Activated CD8-positive, alpha-beta T cell treated with anti-CD3 and anti-CD28 coated beads for 36 hours (primary cell): ENCODE measurements at places on chromosomes 3 and 15.
A peak's percentile ranks its signal among the peaks of the same experiment; 100 is the strongest.

DNA sequence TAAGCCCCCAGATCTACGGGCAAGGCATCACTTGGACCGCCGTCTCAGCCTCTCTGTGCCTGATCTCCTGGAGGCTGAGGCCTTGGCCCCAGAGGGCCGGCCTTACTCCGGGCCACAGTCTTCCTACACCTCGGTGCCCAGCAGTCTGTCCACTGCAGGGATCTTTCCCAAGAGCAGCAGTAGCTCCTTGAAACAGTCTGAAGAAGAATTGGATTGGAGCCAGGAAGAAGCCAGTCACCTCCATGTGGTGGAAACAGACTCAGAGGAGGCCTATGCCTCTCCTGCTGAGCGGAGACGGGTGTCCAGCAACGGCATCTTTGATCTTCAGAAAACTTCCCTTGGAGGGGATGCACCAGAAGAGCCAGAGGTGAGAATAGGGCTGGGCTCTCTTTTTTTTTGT lies 67.0 kb downstream of the MCTP2 start:
- H3K27me3 ChIP-seq: no peaks in the 10 kb centered on the region
- no peak overlapping the region for H3K4me3 ChIP-seq
- no peak for DNase-seq

DNA sequence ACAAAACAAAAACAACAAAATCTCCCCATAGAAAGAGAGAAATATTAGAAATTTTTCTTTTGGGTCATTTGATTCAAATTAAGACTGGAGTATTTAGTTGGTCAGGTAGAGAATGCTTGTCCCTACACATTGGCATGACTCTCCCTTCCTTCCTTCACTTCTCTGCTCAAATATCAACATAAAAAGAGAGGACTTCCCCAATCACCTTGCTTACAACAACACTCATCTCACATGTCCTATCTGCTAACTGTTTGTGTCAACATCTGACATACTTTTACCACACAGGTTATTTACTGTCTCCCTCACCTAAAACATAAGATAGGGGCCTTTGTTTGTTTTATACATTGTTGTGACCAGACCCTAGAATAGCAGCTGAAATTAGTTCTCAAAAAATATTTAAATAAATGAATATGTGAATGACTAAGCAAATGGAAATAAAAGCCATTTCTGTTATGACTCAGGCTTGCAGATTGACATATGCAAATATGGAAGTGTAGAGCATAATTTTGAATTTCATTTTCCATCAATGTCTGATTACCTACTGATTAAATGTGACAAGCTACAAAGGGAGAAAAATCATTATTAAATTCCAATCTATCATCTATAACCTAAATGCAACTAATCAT lies 304.8 kb downstream of the CTNNB1 start:
- H3K4me3 ChIP-seq: no peak overlapping the region
- H3K36me3 ChIP-seq: peaks cover 10% of the 10 kb centered on the region
- H3K27me3 ChIP-seq: no peaks in the 10 kb centered on the region
- DNase-seq: no peak
- H3K27ac ChIP-seq: peak overlapping the region; percentile 12
- peaks cover 6% of the 10 kb centered on the region for H3K4me1 ChIP-seq

- H3K27ac ChIP-seq: no peak overlapping the region
- H3K27me3 ChIP-seq: peaks cover 5% of the 10 kb centered on the region
- H3K4me3 ChIP-seq: no peak overlapping the region
- peaks cover 20% of the 10 kb centered on the region for H3K4me1 ChIP-seq
- DNase-seq: no peak
- H3K36me3 ChIP-seq: no peaks in the 10 kb centered on the region
These were observed 172.5 kb downstream of the TMEM108 start for GRCh38 chr3:133210656-133211055.

DNA sequence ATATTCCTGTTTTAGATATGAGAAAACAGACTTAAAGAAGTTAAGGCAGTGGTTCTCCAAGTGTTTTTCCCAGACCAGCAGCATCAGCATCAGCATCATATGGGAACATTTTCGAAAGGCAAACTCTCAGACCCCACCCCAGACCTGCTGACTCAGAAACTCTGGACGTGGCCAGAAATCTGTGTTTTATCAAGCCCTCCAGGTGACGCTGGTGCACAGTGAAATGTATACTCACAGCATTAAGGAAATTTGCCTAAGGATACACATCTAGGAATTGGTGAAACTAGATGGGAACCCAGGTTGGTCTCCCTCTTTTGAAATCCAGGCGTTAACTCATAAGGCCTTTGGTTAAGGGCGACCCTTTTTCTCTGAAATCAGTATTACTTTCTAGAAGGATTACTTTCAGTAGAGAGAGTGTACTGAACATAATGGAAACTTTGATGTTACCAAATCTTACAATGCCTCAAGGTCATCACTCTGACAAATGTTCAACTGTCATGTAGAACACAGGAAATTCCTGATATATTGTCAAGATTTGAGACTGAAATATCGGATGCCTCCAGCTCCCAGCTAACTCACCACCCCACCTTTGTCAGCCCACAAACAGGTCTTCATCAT lies 910.2 kb downstream of the ROBO1 start:
- H3K27me3 ChIP-seq: no peaks in the 10 kb centered on the region
- no peak overlapping the region for H3K27ac ChIP-seq
- peaks cover 5% of the 10 kb centered on the region for H3K4me1 ChIP-seq
- no peaks in the 10 kb centered on the region for H3K36me3 ChIP-seq
- H3K4me3 ChIP-seq: no peak overlapping the region
- DNase-seq: no peak

DNA sequence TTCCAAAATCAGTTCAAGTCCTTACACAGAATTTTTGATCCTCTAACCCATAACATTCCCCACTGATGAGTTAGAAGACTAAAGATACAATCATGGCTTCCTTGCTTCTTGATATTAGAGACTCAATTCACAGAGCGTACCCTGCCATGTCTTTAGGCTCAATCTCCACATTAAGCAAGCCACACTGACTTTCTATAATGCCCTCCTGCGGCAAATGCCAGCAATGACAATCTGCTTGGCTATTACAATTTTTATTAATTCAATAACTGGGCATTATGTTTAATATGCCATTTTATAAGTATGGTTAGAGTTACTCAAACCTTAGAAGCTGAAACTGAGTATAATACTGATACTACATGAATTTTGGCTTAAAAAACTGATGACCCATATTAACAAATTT lies 479.7 kb upstream of the NR2F2 start:
- no peaks in the 10 kb centered on the region for H3K36me3 ChIP-seq
- no peak overlapping the region for H3K4me3 ChIP-seq
- no peak for DNase-seq
- no peaks in the 10 kb centered on the region for H3K27me3 ChIP-seq
- H3K4me1 ChIP-seq: no peaks in the 10 kb centered on the region

- H3K4me3 ChIP-seq: no peak overlapping the region
- peaks cover 15% of the 10 kb centered on the region for H3K4me1 ChIP-seq
- H3K27me3 ChIP-seq: no peaks in the 10 kb centered on the region
- peak; percentile 64 for DNase-seq
- H3K36me3 ChIP-seq: peaks cover 62% of the 10 kb centered on the region
- H3K27ac ChIP-seq: peak overlapping the region; percentile 86
These were observed 64.5 kb downstream of the KLHL25 start for GRCh38 chr15:85730001-85730820.

DNA sequence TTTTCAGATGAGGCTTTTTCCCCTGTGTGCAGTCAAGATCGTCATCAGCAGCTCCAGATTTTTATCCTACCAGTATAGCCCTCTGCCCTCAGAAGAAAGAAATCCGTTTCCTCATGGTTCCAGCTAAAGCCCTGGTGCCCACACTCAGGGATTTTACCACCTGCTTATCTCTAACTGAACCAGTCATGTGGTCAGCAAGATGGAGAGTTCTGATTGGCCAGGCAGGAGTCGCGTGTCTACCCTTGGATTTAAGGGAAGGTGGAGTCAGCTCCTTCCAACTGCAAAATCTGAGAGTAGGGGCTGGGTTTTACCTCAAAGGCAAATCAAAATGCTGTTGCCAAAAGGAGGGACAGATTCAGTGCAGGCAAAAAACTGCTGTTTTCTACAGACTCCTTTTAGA lies 135.3 kb downstream of the LRTM1 start:
- no peaks in the 10 kb centered on the region for H3K36me3 ChIP-seq
- no peak overlapping the region for H3K4me3 ChIP-seq
- H3K4me1 ChIP-seq: no peaks in the 10 kb centered on the region
- no peak overlapping the region for H3K27ac ChIP-seq

DNA sequence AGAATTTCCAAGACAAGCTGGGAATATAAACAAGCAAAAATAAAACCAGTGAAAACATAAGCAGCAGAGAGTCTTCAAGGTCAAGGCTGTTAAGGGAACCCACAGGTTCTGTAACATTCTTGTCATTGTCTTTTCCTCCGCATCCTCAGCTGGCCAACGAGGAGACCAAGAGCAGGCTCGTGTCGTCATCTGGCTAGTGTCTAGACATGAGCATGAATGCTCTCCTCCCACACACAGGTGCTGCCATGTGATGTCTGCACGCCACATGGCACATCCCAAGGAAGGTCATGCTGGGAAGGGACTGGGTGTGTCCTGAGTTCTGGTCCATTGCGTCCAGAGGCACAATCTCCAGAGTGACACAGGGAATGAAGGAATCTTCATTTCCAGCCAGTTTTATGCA lies 156.2 kb downstream of the POLR2M start:
- H3K27me3 ChIP-seq: peaks cover 18% of the 10 kb centered on the region
- peaks cover under 1% of the 10 kb centered on the region for H3K4me1 ChIP-seq

GRCh38 chr3:88150806-88151205 lies 1.0 kb downstream of the C3orf38 start:
- no peak for DNase-seq
- H3K4me3 ChIP-seq: peak overlapping the region; percentile 94
- H3K36me3 ChIP-seq: peaks cover 18% of the 10 kb centered on the region
- H3K4me1 ChIP-seq: peaks cover 34% of the 10 kb centered on the region

- no peak overlapping the region for H3K27ac ChIP-seq
- peaks cover 5% of the 10 kb centered on the region for H3K4me1 ChIP-seq
These were observed 59.6 kb upstream of the FRMD4B start for GRCh38 chr3:69445498-69445897.

DNA sequence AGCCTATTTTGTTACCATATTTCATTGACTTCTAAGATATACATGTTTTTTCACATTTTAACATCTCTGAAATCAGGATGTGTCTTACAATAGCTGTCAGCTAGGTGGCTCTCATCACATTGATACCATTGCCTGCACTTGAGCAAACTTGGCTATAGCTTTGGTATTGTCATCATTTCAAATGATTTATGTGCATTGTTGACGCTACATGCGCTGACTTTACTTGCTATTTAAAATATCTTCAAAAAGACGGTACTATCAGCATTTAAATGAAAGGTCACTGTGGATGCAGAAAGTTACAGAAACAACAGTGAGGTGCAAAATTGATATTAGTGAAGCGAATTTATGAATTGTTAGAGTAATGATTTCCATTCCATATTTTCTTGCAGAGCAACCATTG lies 54.0 kb upstream of the ABHD2 start:
- no peaks in the 10 kb centered on the region for H3K4me1 ChIP-seq
- H3K4me3 ChIP-seq: no peak overlapping the region
- no peaks in the 10 kb centered on the region for H3K36me3 ChIP-seq
- H3K27ac ChIP-seq: no peak overlapping the region
- peaks cover 6% of the 10 kb centered on the region for H3K27me3 ChIP-seq

- H3K27me3 ChIP-seq: no peaks in the 10 kb centered on the region
- DNase-seq: no peak
- no peak overlapping the region for H3K27ac ChIP-seq
- H3K4me1 ChIP-seq: no peaks in the 10 kb centered on the region
- no peak overlapping the region for H3K4me3 ChIP-seq
These were observed 1044.2 kb downstream of the AGBL1 start for GRCh38 chr15:87123676-87124382.

GRCh38 chr3:44887101-44887500 lies 12.7 kb downstream of the TGM4 start:
- DNase-seq: no peak
- no peak overlapping the region for H3K4me3 ChIP-seq
- peaks cover 10% of the 10 kb centered on the region for H3K27me3 ChIP-seq
- H3K27ac ChIP-seq: no peak overlapping the region

DNA sequence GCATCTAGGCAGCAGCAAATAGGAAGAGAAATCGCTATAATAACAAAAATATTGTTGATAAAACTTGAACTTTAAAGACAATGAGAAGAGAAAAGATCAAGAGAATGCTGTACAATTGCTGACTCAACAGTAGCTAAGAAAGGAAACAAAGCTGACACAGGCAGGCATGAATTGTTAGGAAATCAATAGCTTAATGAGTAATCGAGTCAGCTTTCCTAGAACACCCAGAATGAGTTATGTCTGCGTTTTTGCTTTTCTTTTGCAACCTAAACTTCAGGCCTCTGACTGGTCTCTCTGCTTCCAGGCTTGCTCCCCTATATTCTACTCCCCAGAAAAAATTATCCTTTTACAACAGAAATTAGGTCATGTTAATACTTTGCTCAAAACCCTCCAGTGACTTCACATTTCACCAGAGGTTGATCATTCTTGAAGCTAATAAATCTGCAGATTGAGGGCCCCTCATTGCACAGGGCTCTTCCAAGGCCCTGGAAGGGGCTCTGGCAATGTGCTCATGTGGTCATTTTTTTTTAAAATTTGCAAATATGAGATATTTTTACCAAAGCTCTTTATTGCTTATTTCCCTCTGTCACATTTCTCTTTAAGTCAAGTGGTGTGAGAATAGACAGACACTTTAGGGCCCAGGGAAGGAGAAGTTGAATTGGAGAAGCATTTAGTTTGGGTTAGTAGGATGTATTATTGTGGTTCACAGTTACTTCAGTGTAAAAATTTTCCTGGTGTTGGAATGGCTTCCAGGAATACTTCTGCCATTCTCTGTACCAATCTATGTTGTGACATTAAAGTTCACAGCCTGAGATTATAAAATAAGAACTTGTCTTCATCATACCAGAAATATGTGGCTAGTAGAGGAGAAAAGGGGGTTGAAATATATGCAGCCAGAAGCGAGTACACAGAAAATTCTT lies 116.3 kb downstream of the TMCO5A start:
- no peak overlapping the region for H3K4me3 ChIP-seq
- H3K27ac ChIP-seq: no peak overlapping the region
- no peaks in the 10 kb centered on the region for H3K27me3 ChIP-seq
- H3K36me3 ChIP-seq: no peaks in the 10 kb centered on the region
- no peaks in the 10 kb centered on the region for H3K4me1 ChIP-seq

DNA sequence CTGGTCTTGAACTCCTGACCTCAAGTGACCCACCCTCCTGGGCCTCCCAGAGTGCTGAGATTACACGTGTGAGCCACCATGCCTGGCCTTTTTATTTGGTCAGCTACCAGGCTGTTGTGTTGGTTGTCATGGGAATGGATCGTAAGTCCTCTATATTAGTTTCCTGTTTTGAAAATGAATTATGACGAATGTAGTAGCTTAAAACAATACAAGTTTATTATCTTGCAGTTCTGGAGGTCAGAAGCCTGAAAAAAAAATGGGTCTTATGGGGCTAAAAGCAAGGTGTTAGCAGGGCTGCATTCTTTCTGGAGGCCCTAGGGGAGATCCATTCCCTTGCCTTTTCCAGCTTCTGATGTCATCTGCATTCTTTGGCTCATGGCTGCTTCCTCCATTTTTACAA lies 25.1 kb upstream of the HERC1 start:
- H3K36me3 ChIP-seq: no peaks in the 10 kb centered on the region
- no peaks in the 10 kb centered on the region for H3K27me3 ChIP-seq
- no peak overlapping the region for H3K4me3 ChIP-seq
- peak overlapping the region; percentile 62 for H3K27ac ChIP-seq
- peaks cover 38% of the 10 kb centered on the region for H3K4me1 ChIP-seq
- no peak for DNase-seq

- no peak for DNase-seq
- H3K36me3 ChIP-seq: no peaks in the 10 kb centered on the region
- H3K4me1 ChIP-seq: no peaks in the 10 kb centered on the region
These were observed 112.2 kb downstream of the CHL1 start for GRCh38 chr3:308597-309321.
